ENCODE measurements at places on chromosomes 7 and 10.

- no peak for DNase-seq
These were observed 54.7 kb upstream of the DNAJC1 start for GRCh38 chr10:22058201-22058600.

DNA sequence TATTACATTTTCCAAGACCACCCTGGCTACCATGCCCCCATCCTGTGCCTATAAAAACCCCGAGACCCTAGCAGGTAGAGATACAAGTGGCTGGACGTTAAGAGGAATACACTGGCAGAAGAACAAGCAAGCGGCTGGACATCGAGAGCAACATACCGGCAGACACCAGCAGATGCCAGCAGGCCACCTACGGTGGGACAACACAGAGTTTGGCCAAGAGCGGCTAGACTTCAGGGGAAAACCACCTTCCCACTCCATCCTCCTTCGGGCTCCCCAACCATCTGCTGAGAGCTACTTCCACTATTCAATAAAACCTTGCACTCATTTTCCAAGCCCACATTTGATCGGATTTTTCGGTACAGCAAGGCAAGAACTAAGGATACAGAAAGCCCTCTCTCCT is 70.3 kb downstream of the ORC5 start:
- no peak for DNase-seq

DNA sequence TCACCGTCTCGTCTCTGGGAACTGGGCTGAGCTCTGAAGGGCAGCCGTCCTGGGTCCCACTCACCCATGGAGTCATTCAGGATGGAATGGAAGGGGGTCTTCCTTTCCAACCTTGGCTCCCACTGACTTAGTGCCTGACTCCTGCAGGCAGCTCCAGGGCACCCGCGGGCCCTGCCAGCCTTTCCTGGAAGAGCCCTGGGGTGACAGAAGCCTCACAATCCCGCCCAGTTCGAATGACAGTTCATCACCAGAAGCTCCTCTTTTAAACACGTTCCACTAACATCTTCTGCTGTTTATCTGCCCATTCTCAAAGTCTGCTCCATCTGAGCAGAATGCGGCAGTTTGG is 110.6 kb downstream of the TNS3 start:
- no peak for DNase-seq

- DNase-seq: no peak
These were observed 128.5 kb downstream of the PLCE1 start for GRCh38 chr10:94122211-94122610.

DNA sequence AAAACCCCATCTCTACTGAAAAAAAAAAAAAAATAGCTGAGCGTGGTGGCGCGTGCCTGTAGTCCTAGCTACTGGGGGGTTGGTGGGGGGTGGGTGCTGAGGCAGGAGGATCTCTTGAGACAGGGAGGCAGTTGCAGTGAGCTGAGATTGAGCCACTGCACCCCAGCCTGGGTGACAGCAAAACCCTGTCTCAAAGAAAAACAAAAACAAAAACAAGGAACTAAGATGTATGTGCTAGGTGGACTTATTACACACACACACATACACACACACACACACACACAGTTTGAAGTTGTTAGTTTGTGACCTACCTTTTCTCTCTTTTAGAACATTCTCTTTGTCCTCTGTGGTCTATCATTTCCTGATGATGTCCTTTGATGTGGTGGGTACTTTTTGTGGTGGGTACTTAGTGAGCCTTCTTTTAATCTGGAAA is 53.5 kb downstream of the EXOC6 start:
- no peak for DNase-seq

DNA sequence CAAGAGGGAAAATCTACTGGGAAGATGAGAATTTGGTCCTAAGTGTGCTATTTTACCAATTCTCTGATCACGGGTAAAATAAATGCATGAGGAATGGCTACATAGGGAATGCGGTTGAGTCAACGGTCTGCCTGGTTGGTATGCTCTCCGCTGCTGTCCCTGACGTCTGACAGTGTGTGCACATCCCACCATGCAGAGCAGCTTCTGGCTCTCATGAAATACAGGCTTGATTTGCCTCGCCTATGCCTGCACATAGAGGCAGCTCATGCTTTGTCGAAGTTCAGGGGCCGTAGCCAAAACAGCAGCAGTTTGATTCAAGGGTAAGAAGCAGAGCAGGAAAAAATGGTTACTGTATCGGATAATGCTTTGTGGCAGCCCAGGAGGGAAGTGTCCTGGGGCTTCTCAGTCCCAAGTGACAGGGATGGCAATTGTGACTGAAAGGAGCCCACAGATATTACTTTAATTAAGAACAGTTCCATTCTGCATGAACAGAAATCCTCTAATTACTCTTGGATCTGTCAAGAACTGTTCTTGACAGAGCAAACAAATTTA is 268.4 kb upstream of the SLC26A5 start:
- no peak for DNase-seq

- no peak for DNase-seq
These were observed 299.2 kb upstream of the LRGUK start for GRCh38 chr7:133827707-133828623.

DNA sequence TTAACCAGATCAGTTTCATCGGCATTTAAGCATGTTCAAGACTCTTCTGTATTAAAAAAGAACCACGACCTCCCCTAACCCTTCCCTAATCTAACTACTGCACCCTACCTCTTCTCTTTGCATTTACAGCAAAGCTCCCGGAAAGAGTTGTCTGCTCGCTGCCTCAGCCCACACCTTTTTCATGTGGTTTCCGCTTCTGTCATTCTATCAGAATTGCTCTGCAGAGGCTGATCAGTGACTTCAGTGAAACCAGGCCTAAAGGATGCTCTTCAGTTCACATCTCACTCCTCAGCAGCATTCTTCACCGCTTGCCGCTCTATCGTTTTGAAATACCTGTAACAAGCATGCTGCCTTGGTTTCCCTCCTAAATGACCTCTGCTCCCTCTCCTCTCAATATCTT is 160.9 kb downstream of the SDK1 start:
- DNase-seq: no peak

GRCh38 chr10:11143242-11143641 is 125.6 kb downstream of the CELF2 start:
- no peak for DNase-seq

GRCh38 chr10:16779384-16779915 is 37.8 kb downstream of the RSU1 start:
- no peak for DNase-seq

DNA sequence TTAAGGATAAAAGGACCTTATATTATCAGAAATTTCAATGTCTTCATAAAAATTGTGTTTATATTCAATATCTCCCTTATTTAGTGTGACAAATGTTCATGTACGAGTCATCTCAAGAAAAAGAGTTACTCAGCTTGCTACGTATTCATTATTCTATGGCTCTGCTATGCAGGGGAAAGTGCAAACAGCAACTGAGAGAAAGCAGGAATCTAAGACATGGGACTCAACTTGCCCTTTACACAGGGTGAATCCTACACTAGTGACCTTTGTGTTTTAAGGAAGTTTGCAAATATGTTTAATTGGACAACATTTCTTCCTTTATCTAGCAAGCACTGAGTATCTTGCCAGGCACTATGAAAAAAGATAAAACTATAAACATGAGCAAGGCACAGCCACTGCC is 104.7 kb downstream of the NPSR1 start:
- DNase-seq: no peak

- DNase-seq: no peak
These were observed 12.5 kb downstream of the EPHA1 start for GRCh38 chr7:143396182-143396581.

DNA sequence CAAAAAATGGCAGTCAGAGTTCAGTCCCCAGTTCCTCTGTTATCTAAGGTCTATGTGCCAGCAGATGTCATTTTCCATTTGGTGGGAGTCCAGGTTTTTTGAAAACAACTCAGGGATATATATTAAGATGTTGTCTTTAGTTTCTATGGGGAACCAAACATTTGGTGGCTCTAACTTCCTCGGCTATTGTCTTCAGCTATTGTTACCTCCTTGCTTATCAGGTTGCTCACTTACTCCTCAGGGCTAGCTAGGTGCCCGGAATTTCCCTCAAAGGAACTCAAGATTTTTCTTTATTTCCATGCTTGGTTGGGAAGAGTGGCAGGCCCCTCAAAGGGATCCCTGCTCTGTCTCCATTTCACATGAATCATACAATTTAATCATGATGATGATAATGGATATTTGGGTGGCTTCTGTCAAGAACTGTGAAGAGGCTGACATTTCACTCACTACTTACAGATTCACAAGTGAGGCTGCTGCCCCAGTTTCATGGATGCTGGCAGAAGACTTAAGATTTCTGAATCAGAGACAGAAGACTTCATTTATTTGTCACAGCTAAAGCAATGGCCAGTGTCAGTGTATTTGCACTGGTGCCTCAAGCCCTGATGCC is 182.8 kb downstream of the PKD1L1 start:
- no peak for DNase-seq

- peak; percentile 76 for DNase-seq
These were observed 988 bp upstream of the EN2 start for GRCh38 chr7:155456738-155457543.
